ENCODE measurements at places on chromosomes 13 and 19.

DNA sequence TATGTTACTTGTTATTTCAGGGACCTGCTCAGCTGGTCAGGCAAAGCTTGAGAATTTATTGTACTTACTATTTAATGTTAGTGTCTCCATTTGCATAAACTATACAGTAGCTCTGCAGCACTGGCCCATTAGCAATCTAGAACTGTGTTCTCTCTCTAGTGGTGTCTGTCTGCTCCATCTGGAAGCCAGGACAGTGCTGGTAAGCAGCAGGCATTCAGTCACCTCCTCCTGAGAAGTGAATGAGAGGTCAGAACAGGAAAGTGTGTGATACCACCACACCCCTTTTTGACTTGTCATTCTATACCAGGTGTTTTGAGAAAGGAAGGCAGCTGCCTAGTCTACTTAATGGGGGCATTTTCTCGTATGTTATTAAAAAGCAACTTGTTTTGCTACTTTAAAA lies 3.9 kb downstream of the COG3 start:
- DNase-seq = no peak

DNA sequence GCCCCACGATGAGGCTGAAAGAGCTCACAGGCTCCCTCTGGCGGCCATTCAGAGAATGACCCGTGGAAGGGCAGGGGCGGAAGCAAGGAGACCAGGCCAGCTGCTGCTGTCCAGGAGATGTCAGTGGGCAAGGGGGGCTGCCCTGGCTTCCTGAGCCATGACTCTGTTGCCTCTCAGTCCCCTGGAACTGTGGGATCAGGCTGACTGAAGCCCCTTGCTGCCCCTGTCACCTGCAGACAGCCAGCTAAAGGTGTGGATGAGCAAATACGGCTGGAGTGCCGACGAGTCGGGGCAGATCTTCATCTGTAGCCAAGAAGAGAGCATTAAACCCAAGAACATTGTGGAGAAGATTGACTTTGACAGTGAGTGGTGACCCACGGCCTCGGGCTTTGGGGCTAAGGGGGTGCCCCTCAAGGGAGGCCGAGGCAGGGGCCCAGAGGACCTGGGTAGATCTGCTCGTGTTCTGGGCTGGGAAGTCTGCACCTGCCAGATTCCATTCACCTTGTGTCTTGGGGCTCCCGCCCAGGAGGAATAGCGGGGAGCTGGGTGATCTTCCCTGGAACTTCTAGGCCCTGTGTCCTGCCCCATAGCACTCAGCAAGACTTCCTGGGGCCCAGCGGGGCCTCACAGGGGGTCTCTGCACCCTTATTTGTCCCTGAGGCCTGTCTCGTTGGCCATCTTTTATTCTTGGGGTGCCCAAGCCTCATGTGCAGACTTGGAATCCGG lies 12.5 kb upstream of the ACTN4 start:
- DNase-seq = peak; percentile 93

- DNase-seq = no peak
Observed at GRCh38 chr13:21672796-21673538, 2.1 kb downstream of the FGF9 start.

DNA sequence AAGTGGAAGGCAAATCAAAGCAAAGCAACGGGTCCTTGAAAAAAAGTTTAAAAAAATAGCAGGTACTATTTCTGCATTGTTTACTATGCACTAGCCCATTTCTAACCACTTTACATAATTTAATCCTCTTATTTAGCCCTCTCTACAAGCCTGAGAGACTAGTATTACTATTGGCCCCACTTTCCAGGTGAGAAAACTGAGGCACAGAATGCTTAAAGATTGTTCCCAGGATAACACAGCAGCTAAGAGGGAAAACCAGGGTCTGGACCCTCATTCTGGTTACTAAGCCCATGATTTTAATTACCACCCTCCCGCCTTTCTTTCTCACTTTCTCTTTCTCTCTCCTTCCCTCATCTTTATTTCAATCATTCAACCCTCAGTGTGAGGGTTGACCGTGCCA lies 5.7 kb downstream of the ZSWIM9 start:
- no peak for DNase-seq

DNA sequence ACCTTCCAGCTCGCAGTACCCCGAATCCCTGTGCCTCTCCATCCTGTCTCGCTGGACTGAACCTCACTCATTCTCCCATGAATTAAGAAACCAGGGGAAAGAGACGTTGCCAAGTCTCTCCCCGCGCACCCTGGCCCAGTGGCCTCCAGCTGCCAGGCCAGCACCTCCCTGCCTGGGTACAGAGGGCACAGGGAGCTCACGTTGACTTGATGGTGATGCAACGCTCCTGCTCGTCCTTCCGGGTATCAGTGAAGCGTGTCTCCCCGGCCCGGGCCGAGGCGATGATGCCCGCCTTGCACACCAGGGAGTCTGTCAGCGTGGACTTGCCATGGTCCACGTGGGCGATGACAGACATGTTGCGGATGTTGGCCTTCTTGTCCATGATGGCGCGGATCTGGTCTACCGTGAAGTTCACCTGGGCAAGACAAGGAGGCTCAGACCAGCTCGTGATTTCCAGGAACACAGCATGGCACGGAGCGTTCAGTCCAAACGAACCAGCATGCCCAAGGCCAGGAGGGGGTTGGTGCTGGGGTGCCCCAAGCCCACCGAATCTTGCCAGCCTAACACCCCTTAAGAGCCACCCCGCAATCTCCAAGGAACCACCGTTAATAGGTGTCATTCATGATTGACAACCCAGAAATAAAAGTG lies 1.2 kb downstream of the EEF2 start:
- DNase-seq = peak; percentile 56

Data from endodermal cell (in vitro differentiated cells).